ENCODE measurements at places on chromosomes 3 and 15.

- no peak for DNase-seq
Measured at GRCh38 chr3:196165850-196166249, 45.4 kb downstream of the ZDHHC19 start.

- no peak for DNase-seq
Measured at GRCh38 chr15:69843900-69844304, 253.8 kb downstream of the TLE3 start.

DNA sequence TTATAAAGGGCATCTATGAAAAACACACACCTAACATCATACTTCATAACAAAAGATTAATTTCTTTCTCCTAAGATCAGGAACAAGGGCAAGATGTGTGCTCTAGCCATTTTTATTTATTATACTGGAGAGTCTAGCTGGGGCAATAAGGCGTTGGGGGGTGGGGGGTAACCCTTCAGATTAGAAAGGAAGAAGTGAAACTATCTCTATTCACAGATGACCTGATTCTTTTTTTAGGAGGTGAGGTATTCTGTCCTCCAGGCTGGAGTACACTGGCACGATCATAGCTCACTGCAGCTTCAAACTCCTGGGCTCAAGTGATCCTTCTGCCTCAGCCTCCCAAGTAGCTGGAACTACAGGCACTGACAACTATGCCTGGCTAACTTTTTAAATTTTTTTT lies 89.5 kb upstream of the MANF start:
- DNase-seq = no peak

DNA sequence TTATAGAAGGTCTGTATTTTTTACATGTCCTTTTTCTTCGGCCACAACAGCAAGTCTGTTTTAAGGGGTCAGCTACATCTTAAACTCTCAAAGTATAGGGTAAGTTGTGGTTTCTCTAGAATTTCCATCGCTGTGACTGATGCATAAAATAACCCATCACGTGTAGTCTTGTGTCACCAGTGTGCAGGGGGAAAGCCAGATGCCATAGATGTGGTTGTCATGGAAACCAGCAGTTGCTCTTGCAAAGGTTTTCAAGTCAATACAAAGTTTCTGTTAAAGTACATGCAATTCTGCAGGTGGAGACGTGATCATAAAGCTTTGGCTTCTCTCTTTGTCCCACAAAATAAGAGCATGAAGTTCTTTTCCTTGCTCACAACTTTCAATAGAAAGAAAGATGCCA lies 210.3 kb upstream of the ONECUT1 start:
- DNase-seq = no peak
